ENCODE measurements at places on chromosomes 6 and 20. TPM values are rescaled to one million over a fixed set of nuclear protein-coding genes. Genes with fewer than 3 reads are reported as not detected.

DNA sequence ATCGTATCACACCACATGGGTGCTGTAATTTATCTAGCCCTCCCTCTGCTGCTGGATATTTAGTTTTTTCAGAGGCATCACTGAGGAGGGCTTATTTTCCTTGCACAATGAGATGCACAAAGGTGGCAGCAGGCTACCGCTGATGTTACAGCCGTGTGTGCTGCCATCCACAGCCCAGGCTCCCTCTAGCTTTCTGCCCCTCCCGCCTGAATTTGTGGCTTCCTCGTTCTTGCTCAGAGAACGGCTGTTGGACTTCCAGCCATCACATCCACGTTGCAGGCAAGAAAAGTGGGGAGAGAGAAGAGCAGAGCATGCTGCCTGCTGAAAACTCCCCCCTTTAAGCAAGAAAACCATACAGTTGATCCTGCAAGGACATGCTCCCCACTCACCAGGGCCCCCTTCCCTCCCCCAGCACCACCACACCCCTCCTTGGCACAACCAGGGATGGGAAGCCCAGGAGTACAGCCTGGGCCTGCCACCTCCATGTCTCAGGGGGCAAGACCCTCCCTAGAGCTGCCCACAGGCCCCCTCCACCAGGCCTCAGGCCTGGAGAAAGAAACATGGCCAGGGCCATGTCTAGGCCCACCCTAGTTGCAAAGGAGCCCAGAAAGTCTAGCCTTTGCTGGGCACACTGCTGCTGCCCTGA, 102.6 kb downstream of the MRPL14 start:
- DNase-seq: no peak

GRCh38 chr6:42449917-42450476, 1.7 kb downstream of the TRERF1 start:
- no peak for DNase-seq

GRCh38 chr6:18206591-18206990, 51.4 kb downstream of the KDM1B start:
- no peak for DNase-seq

GRCh38 chr20:62236200-62236599, 2.1 kb upstream of the OSBPL2 start:
- DNase-seq: no peak

- DNase-seq: no peak
Observed at GRCh38 chr6:38354905-38355304, 284.8 kb downstream of the BTBD9 start.

DNA sequence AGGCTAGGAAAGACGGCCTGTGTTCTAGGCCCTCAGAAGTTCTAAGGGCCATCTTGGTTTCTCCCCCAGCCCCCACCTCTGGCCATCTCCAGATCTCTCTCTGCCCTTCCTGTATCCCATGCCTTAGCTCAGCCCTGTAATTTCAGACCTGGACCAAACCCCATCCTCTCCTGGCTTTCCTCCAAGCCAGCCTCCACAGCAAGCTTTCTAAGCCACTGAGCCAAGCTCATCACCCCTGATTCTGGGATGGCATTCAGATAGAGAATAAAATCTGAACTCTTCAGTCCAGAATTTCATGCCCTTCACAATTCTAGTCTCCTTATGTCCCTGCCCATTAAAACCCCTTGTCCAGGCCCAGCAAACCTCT, 18.9 kb upstream of the CCM2L start:
- no peak for DNase-seq

- no peak for DNase-seq
Observed at GRCh38 chr6:110400208-110400607, 15.2 kb downstream of the DDO start.

DNA sequence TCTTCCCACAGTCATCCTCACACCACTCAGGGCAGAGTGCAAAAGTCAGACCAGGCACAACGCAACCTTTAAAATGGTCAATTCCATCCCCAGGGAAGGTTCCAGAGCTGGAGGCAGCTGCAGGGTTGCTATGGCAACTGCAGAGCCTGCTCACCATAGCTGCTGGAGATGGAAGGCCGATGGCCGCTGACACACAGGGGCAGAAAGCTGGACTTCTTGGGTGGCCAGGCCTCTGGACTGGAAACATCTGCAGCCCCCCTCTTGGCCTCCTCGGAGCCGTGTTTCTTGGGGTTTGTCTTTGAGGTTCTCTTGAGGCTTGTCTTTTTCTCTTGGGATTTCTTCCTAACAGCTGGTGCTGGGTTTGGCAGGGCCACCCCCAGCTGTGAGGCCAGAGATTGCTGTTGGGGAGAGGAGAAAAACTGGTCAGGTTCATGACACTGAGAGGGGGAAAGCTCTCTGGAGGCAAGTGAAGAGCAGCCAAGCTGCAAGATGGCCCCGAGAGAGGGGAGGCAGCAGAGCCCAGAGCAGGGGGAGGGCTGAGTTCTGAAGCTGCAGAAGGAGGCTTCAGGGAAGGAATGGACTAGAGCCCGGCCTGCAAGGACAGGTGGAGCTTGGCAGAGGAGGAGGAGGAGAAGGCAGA, 10.2 kb downstream of the BNIP5 start:
- no peak for DNase-seq

- no peak for DNase-seq
Observed at GRCh38 chr6:52426667-52427066, 6.5 kb downstream of the EFHC1 start.

MYL9 gene
- 195 TPM for total RNA-seq

GRM1 gene
- total RNA-seq: not detected

KIF16B gene
- 13.4 TPM for total RNA-seq

OR14J1 gene
- total RNA-seq: not detected
